ENCODE measurements at places on chromosomes 4 and X.

GRCh38 chr4:98994474-98995182 lies 893 bp upstream of the METAP1 start:
- no peak for DNase-seq

GRCh38 chr4:54683616-54684346 lies 26.0 kb downstream of the KIT start:
- peak; percentile 61 for DNase-seq

DNA sequence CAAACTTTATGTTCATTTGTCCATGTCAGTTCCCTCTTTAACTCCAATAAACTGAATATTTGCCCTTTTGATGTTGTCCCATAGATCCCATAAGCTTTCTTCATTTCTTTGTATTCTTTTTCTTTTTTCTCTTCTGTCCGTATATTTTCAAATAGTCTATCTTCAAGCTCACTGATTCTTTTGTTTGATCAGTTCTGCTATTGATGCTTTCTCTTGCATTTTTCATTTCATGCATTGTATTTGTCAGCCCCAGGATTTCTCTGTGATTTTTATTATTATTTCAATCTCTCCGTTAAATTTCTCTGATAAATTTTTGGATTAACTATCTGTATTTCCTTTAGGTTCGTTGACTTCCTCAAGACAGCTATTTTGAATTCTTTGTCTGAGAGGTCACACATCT lies 272.9 kb upstream of the GALNT7 start:
- no peak for DNase-seq

GRCh38 chr4:179415037-179415846 lies 1973.0 kb upstream of the AGA start:
- no peak for DNase-seq

GRCh38 chr4:107721436-107722100 lies 1.5 kb upstream of the PAPSS1 start:
- peak; percentile 44 for DNase-seq

DNA sequence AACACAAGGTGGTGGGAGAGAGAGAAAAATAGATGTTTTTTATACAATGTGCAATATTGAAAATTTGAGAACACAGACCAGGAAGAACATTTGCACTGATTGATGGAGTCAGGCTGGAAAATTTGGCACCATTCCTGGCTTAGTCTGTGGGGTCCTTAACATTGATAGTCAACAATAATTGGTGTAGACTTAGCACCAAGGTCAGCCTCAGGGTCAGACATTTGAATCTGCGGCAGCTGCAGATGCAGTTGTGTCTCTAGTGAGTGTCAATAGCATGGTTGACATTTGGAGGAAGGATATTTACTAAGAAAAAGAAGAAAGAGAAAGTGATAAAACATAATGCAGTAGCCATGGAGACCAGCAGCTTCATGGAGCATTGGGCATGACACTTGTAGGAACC lies 31.5 kb upstream of the GLRA3 start:
- no peak for DNase-seq

- DNase-seq = no peak
These were observed 54.9 kb downstream of the REELD1 start for GRCh38 chr4:146269228-146269653.

GRCh38 chr4:124943938-124944337 lies 231.4 kb upstream of the ANKRD50 start:
- no peak for DNase-seq

- no peak for DNase-seq
These were observed 556.1 kb downstream of the SPRY1 start for GRCh38 chr4:123952530-123953274.

- no peak for DNase-seq
These were observed 28.3 kb downstream of the PRMT9 start for GRCh38 chr4:147655639-147656038.

DNA sequence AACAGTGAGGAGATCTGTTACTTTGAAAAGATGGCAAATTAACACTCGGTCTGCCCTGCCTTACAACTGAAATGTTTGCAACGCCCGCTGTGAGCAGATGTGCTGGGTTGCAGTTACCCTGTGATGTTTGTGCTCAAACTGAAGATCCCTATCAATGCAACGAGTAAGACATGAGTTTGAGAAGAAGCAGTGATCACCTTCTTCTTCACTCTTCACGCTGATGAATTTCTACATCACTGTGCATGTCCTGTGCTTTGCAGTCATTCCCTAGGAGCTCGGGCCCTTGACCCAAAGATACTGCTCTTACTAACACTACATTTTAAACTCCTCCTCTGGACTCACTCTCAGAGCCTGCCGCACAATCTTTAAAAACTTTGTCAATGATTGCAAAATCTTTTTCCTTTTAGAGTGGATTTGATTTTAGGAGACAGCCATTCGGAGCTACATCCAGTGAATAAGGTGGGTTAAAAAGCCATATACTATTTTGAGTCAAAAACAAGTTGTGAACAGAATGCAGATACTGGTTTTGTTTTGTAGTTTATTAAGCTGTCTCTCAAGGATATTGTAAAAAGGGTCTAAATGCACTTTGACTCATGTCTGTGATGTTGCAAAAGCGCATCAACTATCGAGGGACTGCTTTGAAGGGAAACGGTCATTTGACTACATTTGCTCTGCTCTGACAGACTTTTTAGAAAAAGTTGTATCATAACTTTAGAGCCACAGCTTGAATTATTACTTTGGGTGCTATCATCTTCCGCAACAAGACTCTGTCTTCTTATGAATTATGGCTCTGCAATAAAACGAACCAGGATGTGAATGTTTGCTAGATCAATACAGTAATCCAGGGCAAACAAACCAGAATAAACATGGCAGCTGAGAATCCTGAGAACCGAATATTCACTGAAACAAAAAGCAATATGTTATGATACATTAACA lies 5.7 kb upstream of the RHOH start:
- no peak for DNase-seq

DNA sequence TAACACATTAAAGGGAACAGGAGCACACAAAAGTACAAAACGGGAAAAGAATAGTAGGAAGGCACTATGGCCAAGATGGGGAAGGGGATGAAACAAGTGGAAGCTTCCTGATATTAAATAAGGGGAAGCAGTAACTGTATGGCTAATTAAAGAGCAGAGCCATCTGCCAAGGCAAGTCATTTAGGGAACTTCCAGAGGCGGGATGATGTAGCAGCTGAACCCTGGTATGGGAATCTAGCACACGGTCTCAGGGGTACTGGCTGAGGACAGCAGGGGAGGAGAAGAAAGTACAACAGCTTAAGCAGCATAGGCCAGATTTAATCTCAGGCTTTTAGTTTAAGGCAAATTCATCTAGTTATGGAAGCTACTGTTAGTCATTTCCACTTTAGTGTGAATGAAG lies 59.1 kb downstream of the IGFBP7 start:
- no peak for DNase-seq

DNA sequence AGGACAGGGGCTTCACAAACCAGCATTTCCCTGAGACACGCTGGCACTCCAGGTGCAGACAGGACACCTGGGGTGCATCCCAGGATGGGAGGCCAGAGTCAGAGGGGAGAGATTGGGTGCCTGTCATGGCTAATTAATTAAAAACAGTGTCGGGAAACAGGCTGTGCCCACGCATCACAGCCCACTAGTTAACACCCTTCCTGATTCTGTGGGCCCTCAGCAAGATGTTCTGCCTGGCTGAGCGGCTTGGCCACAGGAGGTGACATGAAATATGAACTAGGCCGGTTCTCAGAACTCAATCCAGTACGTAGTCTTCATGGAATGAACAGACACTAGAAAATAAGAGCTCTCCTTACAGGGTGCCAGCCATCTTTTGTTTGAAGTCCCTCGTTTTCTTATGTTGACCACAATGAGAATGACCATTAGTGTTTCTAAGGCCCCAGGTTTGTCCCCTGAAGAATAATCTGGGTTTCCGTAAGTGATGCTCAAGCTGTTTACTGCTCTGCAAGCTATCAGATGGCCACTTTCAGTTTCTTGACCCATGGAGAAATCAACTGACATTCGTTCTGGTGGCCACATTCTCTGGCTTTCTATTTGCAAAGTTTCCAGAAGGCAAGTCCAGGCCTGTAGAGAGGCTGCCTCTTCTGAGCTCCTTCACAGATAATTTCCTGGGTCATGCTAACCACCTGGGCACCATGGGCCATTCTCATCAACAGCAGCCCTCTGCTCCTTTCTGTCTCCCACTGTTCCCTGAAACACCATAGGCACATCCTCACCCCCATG lies 72.3 kb downstream of the SLC34A2 start:
- no peak for DNase-seq

Data from activated CD4-positive, alpha-beta T cell treated with anti-CD3 and anti-CD28 coated beads, Interleukin-2, amount 50 U/mL, for 1 hour (primary cell).